ENCODE measurements at places on chromosomes 12 and 14.

GRCh38 chr14:76080025-76080424 is 71.7 kb upstream of the GPATCH2L start:
- peak; percentile 22 for DNase-seq

DNA sequence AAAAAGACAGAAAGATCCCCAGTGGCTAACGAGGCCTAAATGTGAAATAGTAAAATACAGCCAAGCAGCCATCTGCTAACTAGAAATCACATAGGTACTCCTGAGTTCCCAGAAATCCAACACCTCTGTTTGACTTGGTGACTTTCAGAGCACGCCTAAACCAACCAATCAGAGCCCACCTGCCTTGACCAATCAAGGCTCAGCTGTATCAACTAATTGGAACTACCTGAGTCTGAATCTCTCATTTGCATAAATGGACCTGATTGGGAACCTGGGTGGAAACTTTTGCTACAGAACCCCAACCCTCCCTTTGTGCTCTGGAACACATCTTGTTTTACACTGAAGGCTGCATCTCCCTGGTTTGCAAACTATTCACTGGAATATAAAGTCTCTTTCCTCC is 5.1 kb upstream of the TCL1B start:
- no peak for DNase-seq

DNA sequence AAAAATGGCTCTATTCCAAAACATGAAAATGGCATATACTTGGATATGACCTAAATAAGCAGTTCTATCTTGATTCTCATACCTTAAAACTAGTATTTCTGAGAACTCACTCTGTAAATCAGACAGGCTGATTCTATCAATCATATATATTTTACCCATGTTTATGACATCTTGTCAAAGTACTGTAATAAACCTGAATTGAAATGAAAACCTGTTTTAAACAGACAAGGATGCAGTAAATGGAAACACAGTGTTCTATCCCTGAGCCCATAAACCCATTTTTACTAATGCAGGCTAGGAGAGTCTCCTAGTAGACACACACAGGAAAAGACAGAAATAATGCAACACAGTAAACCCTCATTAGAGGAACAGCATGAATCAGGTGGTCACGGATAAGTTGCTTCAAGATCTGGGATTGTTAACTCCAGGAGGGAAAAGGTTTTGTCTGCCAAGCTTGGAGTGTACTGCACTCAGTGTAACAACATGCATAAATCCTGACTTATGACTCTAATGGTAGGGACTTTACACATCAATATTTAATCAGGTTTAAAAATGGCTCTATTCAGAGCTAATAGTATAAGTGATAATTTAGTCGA is 93.6 kb upstream of the CPNE8 start:
- DNase-seq: no peak

DNA sequence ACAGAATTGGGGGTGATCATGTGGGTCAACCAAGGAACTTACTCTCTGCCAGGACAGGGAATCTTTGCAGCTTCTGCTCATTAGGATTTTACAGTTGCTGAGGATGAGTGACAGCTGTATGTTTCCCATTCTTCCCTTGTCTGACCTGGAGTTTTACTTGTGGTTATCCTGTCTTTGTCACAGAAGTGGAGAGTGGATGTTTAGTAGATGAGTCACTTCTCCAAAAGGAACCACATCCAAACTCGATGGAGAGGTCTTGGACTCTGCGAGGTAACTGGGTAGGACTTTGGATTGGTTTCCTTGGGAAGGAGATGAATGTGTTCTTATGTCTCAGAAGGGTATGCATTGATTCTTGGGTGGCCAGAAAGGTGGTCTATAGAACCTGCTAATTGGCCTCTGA is 53.8 kb upstream of the USP44 start:
- no peak for DNase-seq

GRCh38 chr12:93946542-93947150 is 201.7 kb upstream of the PLXNC1 start:
- DNase-seq: no peak

GRCh38 chr14:84998216-84998615 is 531.7 kb upstream of the FLRT2 start:
- no peak for DNase-seq

DNA sequence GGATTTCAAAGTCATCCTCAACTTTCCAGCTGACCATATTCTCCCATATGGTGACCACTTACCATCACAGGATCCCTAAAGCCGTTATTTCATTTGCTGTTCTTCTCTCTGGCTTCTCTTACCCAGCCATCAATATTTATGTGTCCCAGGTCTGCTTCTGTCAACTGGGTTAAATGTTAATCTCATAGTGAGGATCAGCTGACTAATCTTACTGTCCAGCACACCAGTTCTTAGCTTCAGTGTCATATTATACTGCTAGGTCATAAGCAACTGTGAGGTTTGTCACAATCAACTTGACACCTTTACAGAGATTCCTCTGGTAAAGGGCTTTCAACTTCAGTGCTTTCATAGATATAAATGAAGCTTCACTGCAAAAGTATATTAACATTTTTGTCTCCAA is 294.4 kb downstream of the DIO2 start:
- DNase-seq: no peak
